NCI-H460 (cell line): ENCODE measurements at places on chromosomes 12 and 14. TPM values are rescaled to one million over a fixed set of nuclear protein-coding genes. Genes with fewer than 3 reads are reported as not detected.

The CLMN gene
- 6.8 and 9.0 TPM in 2 replicates for total RNA-seq

The CEBPE gene
- total RNA-seq = not detected in 2 replicates

The DENR gene
- total RNA-seq = 66.0 and 77.5 TPM in 2 replicates

The GPX2 gene
- not detected in 2 replicates for total RNA-seq

The KRT79 gene
- total RNA-seq = not detected in 2 replicates

The PIK3C2G gene
- total RNA-seq = 0.10 TPM in 1 of 2 replicates, not detected in the other

The TAS2R30 gene
- total RNA-seq = 1.4 and 1.8 TPM in 2 replicates

The POTEM gene
- not detected in 2 replicates for total RNA-seq

The DNAAF2 gene
- total RNA-seq = 15.9 and 16.2 TPM in 2 replicates

The PTMS gene
- 116 and 158 TPM in 2 replicates for total RNA-seq

The PDE3A gene
- 68.2 and 76.3 TPM in 2 replicates for total RNA-seq

The GNB3 gene
- 1.5 and 2.3 TPM in 2 replicates for total RNA-seq

The POTEG gene
- not detected in 2 replicates for total RNA-seq

The CHMP4A gene
- total RNA-seq = 51.2 and 82.4 TPM in 2 replicates

The TCP11L2 gene
- 15.8 and 16.4 TPM in 2 replicates for total RNA-seq

The SLC11A2 gene
- 37.5 and 54.2 TPM in 2 replicates for total RNA-seq

The USP44 gene
- 0.09 TPM in 1 of 2 replicates, not detected in the other for total RNA-seq

The KRT6A gene
- not detected in 2 replicates for total RNA-seq

The TMBIM6 gene
- 642 and 659 TPM in 2 replicates for total RNA-seq

The RAPGEF3 gene
- total RNA-seq = 7.6 and 10.8 TPM in 2 replicates

The KRT76 gene
- total RNA-seq = not detected in 2 replicates

The TRPV4 gene
- not detected in 2 replicates for total RNA-seq

The STON2 gene
- 0.32 and 0.40 TPM in 2 replicates for total RNA-seq

The RERGL gene
- not detected in 2 replicates for total RNA-seq

The RPGRIP1 gene
- total RNA-seq = 0.05 TPM in 1 of 2 replicates, not detected in the other

The KCNMB4 gene
- 2.0 TPM in 2 replicates for total RNA-seq

The ANKRD33 gene
- total RNA-seq = not detected in 2 replicates

The FAM181A gene
- total RNA-seq = not detected in 2 replicates

The NDUFB1 gene
- 411 and 423 TPM in 2 replicates for total RNA-seq

The RERG gene
- not detected in 2 replicates for total RNA-seq

The FGF6 gene
- total RNA-seq = not detected in 2 replicates

The SLC39A2 gene
- not detected in 2 replicates for total RNA-seq

The TMTC1 gene
- total RNA-seq = 10.7 and 11.9 TPM in 2 replicates
